RKO (cell line): ENCODE measurements at places on chromosomes 16 and 17.

- no peak for DNase-seq
These were observed 133.7 kb upstream of the HS3ST3A1 start for GRCh38 chr17:13735444-13735843.

DNA sequence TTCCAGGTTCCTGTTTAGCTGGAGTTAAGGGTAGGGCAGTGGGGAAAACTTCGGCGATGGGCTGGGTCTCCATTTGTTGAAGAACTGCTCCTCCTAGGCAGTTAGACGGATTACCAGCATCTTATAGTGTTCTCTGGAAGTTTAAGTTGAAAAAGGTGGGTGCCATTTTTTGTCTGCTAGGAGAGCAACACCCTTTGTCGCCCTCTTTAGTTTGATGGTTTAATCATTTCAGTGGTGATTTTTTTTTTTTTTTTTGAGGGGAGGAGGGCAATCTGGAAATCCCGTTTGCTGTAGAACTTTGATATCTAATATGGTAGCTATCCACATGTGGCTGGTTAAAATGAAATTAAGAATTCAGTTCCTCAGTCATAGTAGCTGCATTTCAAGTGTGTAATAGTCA is 4.1 kb downstream of the UBFD1 start:
- no peak for DNase-seq

GRCh38 chr16:22624038-22624799 is 113.5 kb downstream of the NPIPB5 start:
- DNase-seq = no peak

DNA sequence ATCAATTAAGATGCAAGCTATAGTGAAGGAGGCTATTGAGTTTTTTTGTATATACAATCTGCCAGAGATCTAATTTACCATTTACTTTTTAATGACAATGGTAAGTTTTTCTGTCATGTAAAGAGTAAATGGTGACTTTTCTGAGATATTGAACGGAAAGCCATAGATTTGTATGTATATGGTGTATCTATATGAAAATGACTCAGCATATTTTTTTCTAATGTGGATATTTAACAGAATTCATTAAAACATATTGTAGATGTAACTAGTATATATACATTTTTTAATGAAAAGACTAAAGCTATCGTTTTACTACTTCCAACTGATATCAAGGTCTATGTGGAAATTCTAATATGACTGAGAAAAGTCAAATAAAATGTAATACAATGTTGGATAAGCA is 34.1 kb downstream of the CNTNAP4 start:
- DNase-seq = no peak

DNA sequence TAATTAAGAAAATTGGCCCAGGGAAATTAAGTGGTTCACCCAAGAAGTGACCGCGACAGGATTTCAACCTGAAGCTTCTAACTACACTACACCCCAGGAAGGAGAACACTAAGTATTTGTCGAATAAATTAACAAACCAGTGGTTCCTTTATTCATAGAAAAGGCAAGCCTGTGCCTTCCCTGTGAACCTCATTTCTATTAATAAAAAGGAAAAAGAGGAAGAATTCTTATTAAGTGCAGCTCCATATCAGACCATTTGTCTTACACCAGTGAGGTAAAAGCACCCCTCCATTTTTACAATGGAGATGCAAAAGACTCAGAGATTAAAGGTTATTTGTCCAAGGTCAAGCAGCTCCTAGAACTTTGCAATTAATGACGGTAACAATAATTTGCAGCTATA is 1.7 kb downstream of the COPS3 start:
- DNase-seq = no peak
